ENCODE measurements at places on chromosomes 7 and 10.

DNA sequence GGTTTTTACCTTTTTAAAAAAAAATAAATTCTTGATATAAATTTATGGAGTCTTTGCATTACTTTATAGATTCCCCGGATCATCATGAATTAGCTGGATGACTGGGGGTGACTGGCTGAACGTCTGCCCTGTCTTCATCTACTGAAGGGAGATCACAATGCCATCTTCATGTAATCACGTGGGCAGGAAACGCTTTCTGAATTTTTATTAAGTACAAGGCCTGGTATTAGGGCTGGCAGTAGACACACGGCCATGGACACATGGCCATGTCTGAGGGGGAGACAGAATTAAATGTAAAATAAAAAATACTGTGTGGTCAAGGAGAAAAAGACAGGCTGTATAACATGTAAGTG is 111.2 kb downstream of the VIPR2 start:
- no peak for DNase-seq

- DNase-seq, result no peak
Measured at GRCh38 chr10:76026176-76026771, 594.9 kb downstream of the LRMDA start.

DNA sequence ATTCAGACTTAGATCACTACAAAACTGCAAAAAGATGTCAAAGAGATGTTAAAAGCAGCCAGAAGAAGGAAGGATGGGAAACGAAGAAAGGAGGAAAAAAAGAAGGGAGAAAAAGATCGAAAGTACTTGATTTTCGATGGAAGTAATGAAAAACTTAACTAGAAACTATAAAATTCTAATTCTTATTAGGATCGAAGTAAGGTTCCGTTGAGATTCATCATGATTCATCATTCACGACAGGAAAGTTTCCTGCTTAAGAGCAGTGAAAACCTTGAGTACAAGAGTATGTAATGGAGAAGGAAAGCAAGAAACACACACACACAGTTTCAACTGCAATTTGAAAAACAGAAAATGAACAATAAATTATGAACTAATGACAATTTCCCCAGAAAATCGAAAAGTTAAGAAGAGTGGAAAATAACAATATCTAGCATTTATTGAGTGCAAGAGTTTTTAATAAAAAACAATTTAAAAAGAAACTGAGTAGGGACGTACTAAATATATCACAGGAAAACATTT is 1.1 kb upstream of the ING3 start:
- no peak for DNase-seq

DNA sequence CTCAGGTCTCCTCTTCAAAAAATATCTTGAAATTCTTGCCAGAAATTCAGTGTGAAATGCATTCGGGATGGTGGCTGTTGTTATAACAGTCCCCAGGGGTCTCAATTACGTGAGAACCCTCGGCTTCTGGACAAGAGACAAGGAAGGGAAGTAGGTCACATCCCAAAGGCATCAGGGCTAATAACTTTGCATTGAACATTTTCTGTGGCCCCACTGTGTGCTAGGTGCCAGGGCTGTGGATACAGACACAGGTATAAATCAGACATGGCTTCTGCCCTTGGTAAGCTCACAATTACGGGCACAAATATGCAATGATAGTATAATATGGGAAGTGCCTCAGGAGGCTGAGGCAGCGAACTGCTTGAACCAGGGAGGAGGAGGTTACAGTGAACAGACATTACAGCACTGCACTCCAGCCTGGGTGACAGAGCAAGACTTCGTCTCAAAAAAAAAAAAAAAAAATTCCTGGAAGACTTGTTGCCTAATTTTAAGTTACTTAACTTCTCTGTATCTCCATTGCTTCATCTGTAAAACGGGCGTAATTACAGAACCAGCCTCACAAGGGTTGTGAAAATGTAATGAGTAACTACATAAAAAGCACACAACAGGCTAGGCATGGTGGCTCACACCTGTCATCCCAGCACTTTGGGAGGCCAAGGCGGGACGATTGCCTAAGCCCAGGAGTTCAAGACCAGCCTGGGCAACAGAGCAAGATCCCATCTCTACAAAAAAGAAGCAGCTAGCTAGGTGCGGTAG is 2.5 kb upstream of the RHBDD2 start:
- no peak for DNase-seq

- DNase-seq, result no peak
Measured at GRCh38 chr10:510415-510881, 179.0 kb downstream of the DIP2C start.

DNA sequence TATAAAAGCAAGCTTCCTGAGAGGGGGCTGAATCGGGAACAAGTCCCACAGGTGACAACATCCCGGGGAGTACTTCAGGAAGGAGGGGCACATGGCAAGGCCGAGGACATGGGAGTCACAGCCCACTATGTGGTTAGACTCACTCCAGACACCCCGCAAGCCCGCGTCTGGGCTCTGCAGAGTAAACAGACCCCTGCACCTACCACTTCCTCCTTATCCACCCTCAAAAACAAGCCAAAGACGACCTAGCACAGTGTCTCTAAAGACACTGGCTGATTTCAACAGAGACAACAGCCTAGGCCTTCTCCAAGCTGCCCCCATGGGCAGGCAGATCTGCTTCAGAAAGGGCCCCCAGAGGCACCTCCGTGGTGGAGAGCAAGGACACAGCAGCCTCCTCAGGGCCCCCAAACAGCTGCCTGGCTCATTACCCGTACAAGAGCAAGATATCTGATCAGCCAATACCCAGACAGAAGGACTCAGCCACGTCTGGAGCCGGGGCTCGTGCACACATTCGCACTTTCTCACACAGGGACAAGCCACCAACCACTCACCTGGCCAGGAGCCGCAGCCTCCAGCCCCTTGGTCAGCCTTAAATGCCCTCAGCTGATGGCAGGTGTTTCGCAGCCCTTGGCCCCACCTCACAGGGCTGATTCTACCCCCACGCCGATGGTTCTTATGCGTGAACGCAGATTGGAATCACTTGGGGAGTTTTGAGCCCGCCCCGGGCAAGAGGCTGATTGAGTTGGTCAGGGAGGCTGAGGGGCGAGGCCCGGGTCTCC is 10.7 kb upstream of the KPNA7 start:
- DNase-seq, result no peak

GRCh38 chr10:24722676-24723385 is 856 bp downstream of the ARHGAP21 start:
- DNase-seq, result no peak

DNA sequence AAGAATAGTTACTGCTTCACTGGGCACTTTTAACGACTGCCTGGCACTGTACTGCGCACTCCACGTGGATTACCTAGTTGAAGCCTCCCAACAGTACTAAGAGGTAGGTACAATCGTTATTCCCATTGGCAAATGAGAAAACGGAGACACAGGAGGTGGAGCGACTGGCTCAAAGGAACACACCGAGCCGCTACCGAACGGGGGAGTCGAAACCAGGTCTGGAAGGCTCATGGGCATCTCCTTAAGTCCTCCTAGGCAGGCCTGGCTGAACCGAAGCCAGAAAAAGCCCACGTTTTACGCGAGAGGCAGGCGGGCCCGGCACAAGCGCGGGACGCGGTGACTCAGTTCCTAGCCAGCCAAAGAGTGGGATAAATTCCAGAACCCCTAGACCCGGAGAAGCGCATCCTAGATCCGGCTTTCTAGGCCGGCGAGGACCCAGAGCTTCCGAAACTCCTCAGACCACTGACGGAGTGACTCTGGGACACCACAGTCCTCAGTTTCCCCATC is 472 bp downstream of the PDAP1 start:
- DNase-seq, result no peak

- no peak for DNase-seq
Measured at GRCh38 chr10:118151461-118151860, 104.7 kb upstream of the RAB11FIP2 start.

DNA sequence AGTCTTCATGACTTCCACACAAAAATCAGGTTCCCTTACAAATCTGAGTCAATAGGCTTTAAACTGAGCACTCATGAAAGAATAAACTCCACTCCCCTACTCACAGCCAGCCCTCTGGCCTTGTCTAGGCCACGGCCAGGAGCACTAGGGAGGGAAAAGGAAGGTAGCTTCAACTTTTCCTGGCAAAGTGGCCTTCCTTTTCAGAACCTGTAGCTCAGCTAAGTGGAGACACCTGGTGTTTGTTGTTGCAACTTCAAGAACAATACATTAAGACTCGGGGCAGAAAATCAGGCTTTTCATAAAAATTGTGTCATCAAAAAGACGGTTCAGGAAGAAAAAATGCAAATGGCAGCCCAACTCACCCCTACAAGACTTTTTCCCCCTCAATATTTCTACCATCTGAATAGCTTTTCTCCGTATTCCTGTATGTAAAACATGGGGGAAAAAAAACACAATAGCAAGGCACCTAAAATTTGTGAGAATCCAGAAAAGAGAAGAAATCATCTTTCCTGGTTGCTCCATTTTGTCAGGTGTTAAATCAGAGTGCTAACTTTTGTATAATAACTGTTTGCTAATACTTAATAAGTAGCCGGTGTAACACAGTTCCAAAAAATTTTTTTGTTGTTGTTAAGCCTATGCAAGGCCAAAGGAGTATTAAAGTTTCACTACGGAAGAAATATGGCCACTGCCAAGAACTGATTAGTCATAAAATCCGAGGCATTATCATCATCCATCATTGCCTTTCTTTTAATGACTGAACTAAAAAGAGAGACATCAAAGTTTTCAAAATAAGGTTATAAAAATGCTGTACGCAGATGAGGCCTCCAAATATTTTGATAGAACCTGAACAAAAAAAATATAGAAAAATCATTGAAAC is 66.2 kb upstream of the ARID5B start:
- no peak for DNase-seq

- no peak for DNase-seq
Measured at GRCh38 chr10:110032801-110033700, 25.3 kb downstream of the ADD3 start.

DNA sequence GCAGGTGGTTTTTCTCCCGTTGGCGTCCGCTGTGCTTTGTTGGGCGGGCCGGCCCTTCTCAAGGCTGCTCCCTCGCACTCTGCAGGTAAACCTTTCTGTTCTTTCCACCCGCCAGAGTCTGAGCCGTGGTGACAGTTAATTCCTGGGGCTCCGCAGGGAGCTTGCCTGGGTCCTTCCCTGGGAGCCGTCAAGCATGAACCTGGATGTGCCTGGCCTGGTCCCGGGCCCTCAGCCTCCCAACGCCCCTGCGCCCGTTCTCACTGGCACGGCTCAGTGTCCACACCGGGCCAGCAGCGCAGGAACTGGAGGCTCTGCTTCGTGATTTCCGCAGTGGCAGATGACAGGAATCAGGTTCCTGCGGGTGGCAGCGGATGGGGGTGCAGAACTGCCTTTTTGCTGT is 10.9 kb upstream of the NKX6-2 start:
- no peak for DNase-seq

DNA sequence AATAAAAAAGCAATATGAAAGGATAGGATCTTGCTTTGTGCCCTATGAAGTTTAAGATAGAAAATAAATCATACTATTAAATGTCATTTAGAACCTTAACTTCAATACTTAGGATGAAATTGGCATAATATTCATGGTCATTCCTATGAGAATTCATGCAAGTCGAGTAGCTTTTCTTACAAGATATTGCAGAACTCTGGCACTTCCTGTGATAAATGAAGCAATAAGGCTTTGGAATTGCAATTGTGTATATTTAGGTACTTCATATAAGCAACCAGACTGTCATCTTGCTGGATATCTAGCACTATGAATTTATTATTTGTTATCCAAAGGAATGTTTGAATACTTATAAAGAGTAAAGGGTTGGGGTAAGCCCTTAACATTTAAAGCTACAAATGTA is 116.5 kb downstream of the ZNF438 start:
- DNase-seq, result no peak

- DNase-seq, result no peak
Measured at GRCh38 chr10:121774813-121775212, 153.0 kb downstream of the ATE1 start.

DNA sequence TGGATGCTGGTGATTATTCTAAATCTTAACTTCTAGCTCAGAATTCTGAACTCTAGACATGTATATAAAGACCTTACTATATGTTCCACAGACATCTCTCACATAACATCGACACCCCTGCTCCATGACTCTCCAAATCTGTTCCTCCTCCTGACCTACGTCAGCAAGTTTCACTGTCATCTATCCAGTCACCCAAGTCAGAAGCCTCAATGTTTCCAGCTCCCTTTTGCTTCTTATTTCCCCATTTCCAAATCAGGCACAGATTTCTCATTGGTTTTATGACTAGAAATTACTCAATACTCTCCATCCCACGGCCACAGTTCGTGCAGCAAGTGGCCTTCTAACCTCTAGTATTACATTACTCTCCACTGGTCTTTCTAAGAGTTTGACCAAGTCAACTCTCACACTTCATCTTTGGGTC is 28.5 kb downstream of the EPC1 start:
- DNase-seq, result no peak

DNA sequence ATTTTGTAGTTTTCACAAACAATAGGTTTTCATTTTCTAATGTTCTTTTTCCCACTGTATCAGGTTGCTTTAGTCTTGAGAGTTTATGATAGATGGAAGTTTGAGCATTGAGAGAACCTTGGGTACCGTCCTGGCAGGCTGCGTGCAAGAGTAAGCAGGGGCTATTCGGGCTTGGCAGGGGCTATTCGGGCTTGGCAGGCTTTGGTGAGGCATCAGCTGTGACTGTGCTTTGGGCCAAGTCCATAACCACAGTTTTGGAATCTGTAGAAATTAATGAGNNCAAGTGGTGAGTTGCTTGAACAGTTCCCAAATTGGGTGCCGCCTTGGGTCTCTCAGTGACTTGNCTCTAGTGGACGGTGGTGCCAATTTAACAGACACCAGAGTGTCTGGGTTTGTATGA is 424.6 kb downstream of the PAXIP1 start:
- no peak for DNase-seq

GRCh38 chr7:111339006-111339405 is 223.3 kb downstream of the IMMP2L start:
- DNase-seq, result no peak

DNA sequence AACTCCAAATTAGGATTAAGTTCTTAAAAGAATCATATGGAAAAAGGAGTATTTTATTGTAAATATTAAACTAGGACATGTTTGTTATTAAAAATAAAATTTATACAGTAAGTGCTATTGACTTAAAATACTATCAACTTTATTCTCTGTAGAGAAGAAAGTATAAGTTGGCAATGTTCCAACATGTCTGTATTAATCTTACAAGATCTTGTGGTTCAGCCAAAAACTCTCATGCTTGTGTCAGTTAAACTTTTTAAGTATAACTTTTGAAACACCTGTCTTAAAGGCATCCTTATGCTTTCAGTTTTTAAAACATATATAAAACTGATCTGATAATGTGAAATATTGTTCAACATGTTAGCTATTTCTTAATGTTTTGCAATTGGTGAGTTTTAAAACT is 160.7 kb downstream of the ZEB1 start:
- no peak for DNase-seq

DNA sequence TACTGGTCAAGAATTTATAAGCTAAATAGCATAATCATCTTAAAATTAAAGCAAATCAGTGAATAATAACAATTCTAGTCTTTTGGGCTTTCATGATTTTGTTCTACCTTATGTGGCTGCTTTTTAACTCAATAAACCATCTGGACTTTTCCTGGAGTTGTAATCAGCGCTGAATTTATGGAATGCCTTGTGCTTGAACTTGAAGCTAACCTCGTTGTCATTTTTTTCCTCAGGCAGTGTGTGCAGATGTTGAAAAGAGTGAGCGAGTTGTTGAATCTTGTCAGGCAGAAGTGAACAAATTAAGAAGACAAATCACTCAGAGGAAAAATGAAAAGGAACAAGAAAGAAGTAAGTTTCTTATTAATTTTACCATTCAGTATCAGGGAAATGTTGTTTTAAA is 29.5 kb downstream of the ABRAXAS2 start:
- no peak for DNase-seq
